ENCODE measurements at places on chromosomes 2 and 18. TPM values are rescaled to one million over a fixed set of nuclear protein-coding genes. Genes with fewer than 3 reads are reported as not detected.

- no peaks in the 10 kb centered on the region for H3K36me3 ChIP-seq
- peaks cover 9% of the 10 kb centered on the region for H3K4me1 ChIP-seq
- H3K27ac ChIP-seq = no peak overlapping the region
- H3K4me3 ChIP-seq = no peak overlapping the region
- peak; percentile 36 for DNase-seq
Measured at GRCh38 chr2:36697424-36698066, 1.0 kb downstream of the VIT start.

GRCh38 chr2:137091704-137092103 lies 326.4 kb downstream of the THSD7B start:
- H3K27me3 ChIP-seq = no peaks in the 10 kb centered on the region
- DNase-seq = no peak
- no peak overlapping the region for H3K27ac ChIP-seq
- no peaks in the 10 kb centered on the region for H3K4me1 ChIP-seq
- H3K4me3 ChIP-seq = no peak overlapping the region
- H3K36me3 ChIP-seq = no peaks in the 10 kb centered on the region

DNA sequence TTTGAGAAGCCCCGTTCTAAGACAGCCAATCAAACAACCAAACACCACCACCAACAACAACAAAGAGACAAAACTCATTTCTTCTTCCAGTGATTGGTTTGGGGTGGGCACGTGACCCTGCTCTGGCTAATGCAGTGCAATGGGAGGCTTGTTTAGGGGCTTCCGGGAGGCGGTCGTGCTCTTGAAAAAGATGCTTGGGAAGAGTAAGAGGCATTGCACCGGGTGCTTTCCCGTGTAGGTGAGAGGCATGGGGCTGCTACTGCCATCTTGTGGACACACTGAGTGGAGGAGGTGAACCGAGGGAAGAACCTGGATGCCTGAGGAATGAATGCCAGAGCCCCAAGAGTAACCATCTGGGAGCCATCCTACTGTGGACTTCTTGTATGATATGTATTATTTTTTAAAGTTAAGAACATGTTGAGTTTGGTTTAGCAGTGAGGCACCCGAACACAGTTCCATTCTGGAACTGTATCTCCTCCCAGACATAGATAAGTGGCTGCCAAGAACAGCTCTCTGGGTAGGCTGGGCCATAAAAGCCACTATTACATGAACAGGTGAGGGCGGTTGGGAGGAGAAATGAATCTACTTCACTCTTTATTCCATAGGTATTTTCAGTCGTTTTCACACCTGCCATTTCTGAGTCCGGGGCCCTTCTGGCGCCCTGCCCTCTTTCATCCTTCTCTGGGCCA lies 19.1 kb upstream of the ARHGAP25 start:
- H3K27me3 ChIP-seq = no peaks in the 10 kb centered on the region
- no peaks in the 10 kb centered on the region for H3K4me1 ChIP-seq
- H3K27ac ChIP-seq = no peak overlapping the region

- no peaks in the 10 kb centered on the region for H3K36me3 ChIP-seq
- H3K27me3 ChIP-seq = no peaks in the 10 kb centered on the region
- no peaks in the 10 kb centered on the region for H3K4me1 ChIP-seq
- H3K4me3 ChIP-seq = no peak overlapping the region
- no peak overlapping the region for H3K27ac ChIP-seq
Measured at GRCh38 chr2:21033237-21034155, 10.4 kb downstream of the APOB start.

DNA sequence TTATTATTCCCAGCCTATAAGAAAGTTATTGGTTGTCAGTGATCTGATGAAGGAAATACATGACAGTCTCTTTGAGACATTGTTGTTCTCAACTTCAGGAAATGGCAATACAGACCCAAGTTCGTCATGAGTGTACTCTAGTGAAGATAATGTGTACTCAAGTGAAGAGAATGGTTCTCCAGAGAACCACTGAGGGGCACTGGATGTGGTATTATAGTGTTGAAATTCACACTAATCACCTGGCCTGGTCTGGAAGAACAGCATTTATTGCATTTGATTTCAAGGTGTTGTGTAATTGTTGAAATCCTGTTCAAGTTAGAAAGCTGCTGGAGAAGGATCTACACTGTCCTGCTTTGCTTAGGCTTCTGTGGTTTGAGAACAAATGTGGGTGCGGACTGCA lies 23.4 kb upstream of the OTX1 start:
- H3K4me3 ChIP-seq = no peak overlapping the region
- no peaks in the 10 kb centered on the region for H3K4me1 ChIP-seq
- H3K27ac ChIP-seq = no peak overlapping the region
- peaks cover under 1% of the 10 kb centered on the region for H3K36me3 ChIP-seq
- no peak for DNase-seq

DNA sequence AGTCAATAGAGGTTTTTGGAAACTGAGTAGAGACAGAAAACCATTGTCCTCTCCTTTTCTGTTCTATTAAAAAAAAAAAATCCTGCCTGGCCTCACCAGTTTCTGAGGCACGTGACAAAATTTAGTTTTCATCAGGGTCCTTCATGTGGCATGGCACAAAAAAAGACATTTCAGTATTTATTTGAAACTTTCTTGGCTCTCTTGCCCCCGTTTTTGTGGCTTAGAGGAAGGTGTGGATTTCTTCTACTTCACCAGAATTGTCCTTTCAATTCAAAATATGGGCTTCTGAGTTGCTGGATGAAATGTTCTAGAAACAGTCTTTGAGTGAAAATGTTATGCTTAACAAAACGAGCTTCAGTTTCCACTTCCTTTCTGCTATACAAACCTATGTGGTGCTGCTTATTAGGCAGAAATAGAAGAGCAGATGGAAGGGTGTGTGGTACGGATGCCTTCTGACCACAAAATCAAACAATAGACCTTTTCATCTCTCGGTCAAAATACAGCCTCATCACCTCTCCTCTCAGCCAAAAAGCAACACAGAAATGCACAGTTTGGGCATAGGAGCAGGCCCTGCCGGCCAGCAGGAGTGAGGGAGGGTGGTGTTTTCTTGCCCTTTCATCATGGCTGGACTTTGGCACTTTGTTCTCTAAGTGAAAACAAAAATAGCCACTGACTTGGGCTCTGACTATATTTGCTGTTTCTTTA lies 89.2 kb downstream of the SH3RF3 start:
- peak; percentile 74 for DNase-seq
- H3K4me3 ChIP-seq = no peak overlapping the region
- H3K27me3 ChIP-seq = no peaks in the 10 kb centered on the region
- peaks cover 29% of the 10 kb centered on the region for H3K4me1 ChIP-seq
- peak overlapping the region; percentile 79 for H3K27ac ChIP-seq
- no peaks in the 10 kb centered on the region for H3K36me3 ChIP-seq

DNA sequence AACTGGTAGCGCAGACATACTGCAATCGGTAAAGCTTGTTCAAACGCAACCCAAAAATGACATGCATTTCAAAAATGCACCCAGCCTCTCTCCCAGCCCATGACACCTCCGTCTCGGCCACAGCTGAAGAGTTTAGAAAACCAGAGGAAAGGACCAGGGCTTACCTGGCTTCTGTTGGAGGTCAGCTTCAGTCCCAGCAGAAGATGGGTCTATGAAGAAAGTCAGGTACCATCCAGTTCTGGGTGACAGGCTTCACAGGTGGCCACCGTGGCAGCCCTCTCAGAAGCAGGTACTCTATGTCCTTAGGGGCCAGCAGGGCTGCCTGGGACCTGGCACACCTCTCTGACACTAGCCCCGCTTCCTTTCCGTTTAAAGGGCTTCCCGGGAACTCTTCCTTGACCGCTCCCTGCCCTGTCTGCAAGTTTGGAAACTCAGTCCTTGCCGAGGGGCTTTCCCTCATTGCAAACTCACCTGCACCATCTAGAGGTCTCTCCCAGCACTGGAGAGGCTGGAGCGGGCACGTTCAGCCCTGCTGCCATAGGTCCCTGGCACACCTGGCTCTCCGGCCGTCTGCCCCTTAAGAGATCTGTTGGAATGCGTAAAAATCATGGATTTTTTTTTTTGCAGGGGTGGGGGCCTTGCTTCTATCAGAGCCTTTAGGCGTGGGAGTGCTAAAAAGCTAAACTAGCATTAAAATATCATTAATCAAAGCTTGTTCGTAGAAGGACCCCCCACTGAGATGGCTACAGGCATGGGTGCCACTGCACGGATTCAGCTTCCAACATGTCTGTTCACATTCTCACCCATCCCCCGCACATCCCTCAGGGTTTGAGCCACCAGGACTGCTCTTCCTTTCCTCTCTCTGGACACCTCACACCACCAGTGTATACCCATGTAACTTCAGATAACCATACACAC lies at the start of gene EDAR:
Gene EDAR, minus strand, starts transcription at position 425 of the 918 bp plus-strand sequence. CDS start 58,206 bp downstream, outside the sequence.
- peak; percentile 36 for DNase-seq
- no peaks in the 10 kb centered on the region for H3K4me1 ChIP-seq
- no peaks in the 10 kb centered on the region for H3K36me3 ChIP-seq
- no peak within 1 kb of the TSS for H3K4me3 ChIP-seq
- H3K27ac ChIP-seq = no peak within 1 kb of the TSS
- peaks cover 34% of the 10 kb centered on the region for H3K27me3 ChIP-seq

DNA sequence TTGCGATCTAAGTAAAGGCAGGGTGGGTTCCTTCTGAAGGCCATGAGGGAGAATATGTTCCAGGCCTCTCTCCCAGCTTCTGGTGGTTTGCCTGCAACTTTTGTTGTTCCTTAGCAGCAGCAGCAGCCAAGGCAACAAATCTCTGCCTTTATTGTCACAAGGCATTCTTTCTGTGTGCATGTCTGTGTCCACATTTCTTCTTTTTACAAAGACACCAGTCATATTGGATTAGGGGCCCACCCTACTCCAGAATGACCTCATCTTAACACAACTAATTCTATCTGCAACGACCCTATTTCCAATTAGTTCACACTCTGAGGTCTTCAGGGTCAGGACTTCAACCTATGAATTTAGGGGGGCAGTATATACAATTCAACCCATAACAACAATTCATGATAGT lies 587.5 kb downstream of the XIRP2 start:
- no peak overlapping the region for H3K4me3 ChIP-seq
- H3K36me3 ChIP-seq = no peaks in the 10 kb centered on the region
- H3K27me3 ChIP-seq = no peaks in the 10 kb centered on the region

GRCh38 chr2:232053777-232054176 lies 92.3 kb downstream of the DIS3L2 start:
- no peak for DNase-seq
- no peak overlapping the region for H3K4me3 ChIP-seq
- H3K27me3 ChIP-seq = no peaks in the 10 kb centered on the region
- no peaks in the 10 kb centered on the region for H3K36me3 ChIP-seq
- no peak overlapping the region for H3K27ac ChIP-seq
- no peaks in the 10 kb centered on the region for H3K4me1 ChIP-seq

DNA sequence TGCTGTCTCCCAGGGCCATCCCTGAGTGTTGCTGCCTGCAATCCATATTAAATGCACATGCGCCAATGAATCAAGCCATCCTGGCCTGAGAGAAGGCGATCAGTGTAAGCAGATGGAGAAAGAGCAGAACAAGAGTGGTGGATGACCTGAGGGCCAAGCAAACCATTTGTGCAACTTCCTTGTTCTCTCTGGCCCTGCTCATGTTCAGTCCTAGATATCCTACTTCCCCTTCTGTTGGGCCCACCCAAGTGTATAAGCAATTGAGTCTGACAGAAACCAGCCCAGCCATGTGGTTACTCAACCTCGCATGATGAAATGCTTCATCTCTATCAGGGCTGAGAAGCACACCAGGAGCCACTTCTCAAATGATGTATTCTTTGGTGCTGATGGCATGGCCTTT lies 383.1 kb upstream of the ID2 start:
- no peak overlapping the region for H3K27ac ChIP-seq
- no peaks in the 10 kb centered on the region for H3K27me3 ChIP-seq
- no peaks in the 10 kb centered on the region for H3K4me1 ChIP-seq
- DNase-seq = no peak
- H3K36me3 ChIP-seq = no peaks in the 10 kb centered on the region

DNA sequence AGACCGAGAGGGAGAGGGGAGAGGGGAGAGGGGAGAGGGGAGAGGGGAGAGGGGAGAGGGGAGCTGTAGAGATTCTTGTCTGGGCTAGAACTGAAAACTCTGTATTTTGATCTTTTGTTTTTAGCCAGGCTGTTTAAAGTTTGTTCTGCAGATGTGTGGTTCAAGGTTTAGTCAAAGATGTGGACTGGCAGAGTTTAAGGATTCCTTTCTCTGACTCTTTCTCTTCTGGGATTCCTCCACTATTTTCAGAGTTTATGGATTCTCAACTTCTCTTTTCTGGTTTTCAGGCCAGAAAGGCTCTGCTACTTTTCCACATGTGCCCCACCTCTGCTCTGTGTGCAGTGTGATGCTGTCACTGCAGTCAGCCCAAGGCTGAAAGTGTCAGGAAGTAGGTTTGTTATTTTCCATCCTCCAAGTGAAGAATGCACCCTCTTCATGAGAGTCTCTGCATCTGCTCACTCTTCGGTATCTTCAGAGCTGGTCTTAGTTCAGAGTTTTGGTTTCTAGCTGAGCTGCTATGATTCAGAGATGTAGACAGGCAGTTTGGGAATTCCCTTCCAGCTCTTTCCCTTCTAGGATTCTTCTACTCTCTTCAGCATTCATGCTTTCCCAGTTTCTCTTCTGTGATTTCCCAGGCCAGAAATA lies 130.9 kb upstream of the SMAD7 start:
- no peak overlapping the region for H3K4me3 ChIP-seq
- no peaks in the 10 kb centered on the region for H3K4me1 ChIP-seq
- no peaks in the 10 kb centered on the region for H3K27me3 ChIP-seq
- H3K27ac ChIP-seq = no peak overlapping the region
- H3K36me3 ChIP-seq = no peaks in the 10 kb centered on the region

DNA sequence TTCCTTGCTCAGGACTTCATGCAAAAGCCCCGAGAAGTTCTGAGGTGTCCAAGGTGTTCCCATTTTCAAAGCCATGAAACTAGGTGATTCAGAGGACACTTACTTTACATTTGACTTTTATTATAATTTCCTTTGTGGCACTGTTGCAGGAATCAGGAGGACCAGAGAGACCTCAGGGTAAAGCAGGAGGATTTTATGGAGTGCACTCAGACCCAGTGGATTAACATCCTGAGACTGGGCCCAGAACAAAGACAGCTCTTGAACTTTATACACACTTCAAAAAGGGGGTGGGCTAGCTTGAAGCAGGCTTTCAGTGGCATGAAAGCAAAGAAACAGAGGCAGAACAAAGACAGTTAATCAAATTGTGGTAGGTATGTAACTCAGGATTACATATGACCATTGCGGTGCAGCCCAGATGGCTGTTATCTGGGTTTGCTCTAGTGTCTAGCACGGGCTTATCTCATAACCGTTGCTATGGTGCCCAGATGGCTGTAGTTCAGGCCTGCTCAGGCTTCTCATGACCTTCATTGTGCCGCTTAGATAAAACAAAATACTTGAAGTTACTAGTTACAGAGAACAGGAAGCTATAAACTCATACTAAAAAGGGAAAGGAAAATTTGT lies 39.4 kb downstream of the TMEM182 start:
- no peaks in the 10 kb centered on the region for H3K36me3 ChIP-seq
- H3K27ac ChIP-seq = no peak overlapping the region
- peak; percentile 61 for DNase-seq
- H3K4me3 ChIP-seq = no peak overlapping the region

The SH3BP4 gene
- 86.6 TPM for polyA plus RNA-seq

The DPP4 gene
- 35.6 TPM for polyA plus RNA-seq

The IL18R1 gene
- 0.18 TPM for polyA plus RNA-seq

The MOGAT1 gene
- not detected for polyA plus RNA-seq

Data from fibroblast of lung (primary cell).